ENCODE measurements at places on chromosomes 7 and 10.

- DNase-seq = no peak
These were observed 5.3 kb downstream of the NUDT1 start for GRCh38 chr7:2247141-2247995.

GRCh38 chr7:585229-585711 is 65.6 kb upstream of the PDGFA start:
- DNase-seq = no peak

GRCh38 chr7:127876393-127876792 is 154.8 kb downstream of the LRRC4 start:
- no peak for DNase-seq

DNA sequence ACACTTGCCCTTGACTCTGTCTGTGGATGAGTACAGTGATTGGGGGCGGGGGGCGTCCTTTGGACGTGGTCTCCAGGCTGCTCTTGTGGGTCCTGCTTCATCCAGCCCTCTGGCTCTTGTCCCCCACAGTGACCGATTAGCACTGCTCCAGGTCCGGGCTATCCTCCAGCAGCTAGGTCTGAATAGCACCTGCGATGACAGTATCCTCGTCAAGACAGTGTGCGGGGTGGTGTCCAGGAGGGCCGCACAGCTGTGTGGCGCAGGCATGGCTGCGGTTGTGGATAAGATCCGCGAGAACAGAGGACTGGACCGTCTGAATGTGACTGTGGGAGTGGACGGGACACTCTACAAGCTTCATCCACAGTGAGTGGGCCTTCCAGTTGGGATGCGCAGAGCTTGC is 18.3 kb downstream of the TACR2 start:
- no peak for DNase-seq

GRCh38 chr7:105594034-105594433 is 12.7 kb upstream of the EFCAB10 start:
- DNase-seq = no peak

GRCh38 chr10:121662945-121663917 is 65.0 kb upstream of the FGFR2 start:
- no peak for DNase-seq

DNA sequence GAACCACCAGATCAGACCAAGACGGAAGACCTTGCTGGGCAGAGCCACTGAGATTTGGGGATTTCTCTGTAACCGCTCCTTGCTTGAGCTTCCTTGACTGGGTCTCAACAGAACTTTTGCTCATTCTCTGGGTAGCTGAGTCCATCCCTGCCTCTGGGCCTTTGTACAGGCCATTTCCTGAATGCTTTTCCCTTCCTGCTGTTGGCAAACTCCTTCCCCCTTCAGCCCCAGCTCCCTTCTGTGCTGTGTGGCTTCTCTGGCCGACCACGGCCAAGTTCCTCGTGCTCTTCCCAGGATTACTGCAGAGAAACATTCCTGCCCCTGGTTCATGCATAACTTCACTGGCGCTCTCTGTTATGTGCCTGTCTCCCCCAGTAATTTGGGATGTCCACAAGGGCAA is 150.5 kb upstream of the GPR26 start:
- no peak for DNase-seq

DNA sequence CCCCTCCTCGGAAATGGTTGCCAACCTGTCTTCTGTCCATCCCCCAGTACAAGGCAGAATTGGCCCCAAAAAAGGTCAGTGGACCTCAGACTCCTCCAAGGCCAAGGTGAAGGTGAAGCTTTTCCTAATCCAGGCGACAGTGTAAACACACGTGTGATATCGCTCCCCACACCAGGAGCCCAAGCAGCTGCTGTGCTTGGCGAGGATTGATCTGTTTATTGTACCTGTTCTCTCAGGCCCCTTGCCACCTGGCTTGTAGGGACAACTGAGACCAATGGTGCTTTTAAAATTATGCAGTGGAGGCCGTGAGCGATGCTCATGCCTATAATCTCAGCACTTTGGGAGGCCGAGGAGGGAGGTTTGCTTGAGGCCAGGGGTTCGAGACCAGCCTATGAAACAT is 66.1 kb upstream of the GTF2IRD1 start:
- no peak for DNase-seq

DNA sequence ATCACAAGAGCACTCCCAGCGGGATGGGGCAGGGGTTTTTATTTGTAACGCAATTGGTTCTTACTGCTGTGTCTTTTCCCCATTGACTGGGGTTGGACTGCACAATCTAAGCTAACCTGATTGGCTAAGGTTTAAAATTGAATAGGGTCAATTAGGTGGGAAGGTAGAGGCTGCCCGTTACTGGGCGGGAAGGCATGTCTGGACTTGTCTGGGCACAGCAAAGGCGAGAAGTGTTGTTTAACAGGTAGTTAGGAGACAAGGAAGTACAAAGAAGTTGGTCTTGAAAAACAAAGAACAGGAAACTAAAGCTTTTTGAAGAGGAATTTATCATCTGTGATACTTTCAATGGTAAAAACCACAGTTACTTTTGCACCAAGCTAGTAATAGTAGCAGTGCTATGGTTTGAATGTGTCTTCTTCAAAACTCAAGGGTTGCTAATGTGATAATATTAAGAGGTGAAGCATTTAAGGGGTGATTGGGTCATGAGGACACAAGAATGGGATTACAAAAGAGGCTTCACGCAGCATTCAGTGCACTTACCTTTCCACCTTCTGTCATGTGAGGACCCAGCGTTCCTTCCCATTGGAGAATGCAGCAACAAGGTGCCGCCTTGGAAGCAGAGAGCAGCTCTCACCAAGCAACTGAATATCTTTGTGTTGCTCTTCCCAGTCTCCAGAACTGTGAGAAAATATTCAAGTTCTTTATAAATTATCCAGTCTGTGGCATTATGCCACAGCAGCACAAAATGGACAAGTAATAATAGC is 875.5 kb upstream of the SORCS1 start:
- no peak for DNase-seq

Measured in NCI-H1417 treated with DMSO at 0.1 percent for 48 hours (cell line).